ENCODE measurements at places on chromosomes 11 and 22. TPM values are rescaled to one million over a fixed set of nuclear protein-coding genes. Genes with fewer than 3 reads are reported as not detected.

- no peak for DNase-seq
Observed at GRCh38 chr11:115873813-115874212, 369.6 kb upstream of the CADM1 start.

- no peak for DNase-seq
Observed at GRCh38 chr11:87529486-87529885, 491.8 kb downstream of the TMEM135 start.

The CFAP300 gene
- 2.2 TPM for polyA plus RNA-seq

The KREMEN1 gene
- 11.4 TPM for polyA plus RNA-seq

- DNase-seq = no peak
Observed at GRCh38 chr11:79050786-79051185, 390.0 kb downstream of the TENM4 start.

DNA sequence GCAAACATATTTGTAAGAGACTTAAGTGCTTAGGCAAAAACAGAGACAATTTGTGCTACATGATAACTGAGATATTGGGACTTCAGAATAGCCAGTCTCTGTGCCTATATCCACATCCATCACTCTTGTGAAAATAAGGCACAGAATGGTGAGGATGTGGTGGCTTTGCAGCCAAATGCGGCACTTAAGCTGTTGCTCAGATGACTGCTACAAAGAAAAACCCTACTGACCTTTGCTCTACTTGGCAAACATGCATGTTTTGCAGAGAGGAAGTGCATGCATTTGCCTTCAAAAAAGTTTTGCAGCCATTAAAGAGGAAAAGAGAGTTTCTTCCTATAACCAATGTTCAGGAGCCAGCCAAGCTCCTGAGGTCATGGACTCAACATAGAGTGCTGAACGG is 675.0 kb upstream of the KIRREL3 start:
- no peak for DNase-seq

GRCh38 chr11:9203691-9204311 is 61.3 kb downstream of the DENND5A start:
- DNase-seq = no peak

Measured in keratinocyte (primary cell).